Right cardiac atrium (tissue), 5 donors: ENCODE measurements at places on chromosomes 2 and 18. TPM values are rescaled to one million over a fixed set of nuclear protein-coding genes. Genes with fewer than 3 reads are reported as not detected.

DNA sequence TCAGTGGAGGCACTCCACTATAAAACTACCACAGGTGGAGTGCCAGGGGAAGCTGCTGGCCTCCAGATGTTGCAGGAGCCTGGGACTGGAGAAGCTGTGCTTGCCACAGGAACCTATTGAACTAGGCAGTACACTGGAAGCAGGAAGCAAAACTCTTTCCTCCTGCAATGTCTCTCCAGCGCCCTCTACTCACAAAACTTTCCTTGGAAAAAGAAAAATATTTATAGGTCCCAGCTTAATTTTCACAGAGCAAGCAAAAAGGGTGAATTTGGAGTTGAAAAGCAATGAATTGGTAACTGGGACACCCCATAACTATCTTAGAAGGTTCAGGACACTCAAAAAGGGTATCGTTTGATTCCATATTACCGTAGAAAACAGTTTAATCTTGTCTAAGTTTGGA is 33.2 kb upstream of the REEP1 start:
- no peak for DNase-seq

DNA sequence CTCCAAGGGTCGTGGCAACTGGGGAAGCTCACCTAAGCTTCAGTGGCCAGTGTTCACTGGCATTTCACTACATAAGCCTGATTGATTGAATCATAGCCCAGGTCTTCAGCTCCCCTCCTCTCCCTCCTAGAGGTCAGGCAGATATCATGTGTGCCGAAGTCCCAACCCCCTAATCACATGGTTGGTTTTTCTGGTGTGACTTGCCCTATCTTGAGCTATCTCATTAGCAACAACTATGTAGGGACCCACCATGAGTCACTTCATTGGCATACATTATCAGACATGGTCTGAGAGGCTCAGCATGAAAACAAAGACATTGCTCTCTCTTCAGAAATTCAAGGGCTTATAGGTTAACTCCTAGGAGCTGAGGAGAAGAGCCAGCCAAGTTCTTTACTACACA is 76.8 kb downstream of the LYPD1 start:
- DNase-seq: no peak

- DNase-seq: no peak
Observed at GRCh38 chr2:39730685-39731302, 48.3 kb downstream of the THUMPD2 start.

- no peak for DNase-seq
Observed at GRCh38 chr2:217662984-217663602, 339.7 kb downstream of the TNS1 start.

DNA sequence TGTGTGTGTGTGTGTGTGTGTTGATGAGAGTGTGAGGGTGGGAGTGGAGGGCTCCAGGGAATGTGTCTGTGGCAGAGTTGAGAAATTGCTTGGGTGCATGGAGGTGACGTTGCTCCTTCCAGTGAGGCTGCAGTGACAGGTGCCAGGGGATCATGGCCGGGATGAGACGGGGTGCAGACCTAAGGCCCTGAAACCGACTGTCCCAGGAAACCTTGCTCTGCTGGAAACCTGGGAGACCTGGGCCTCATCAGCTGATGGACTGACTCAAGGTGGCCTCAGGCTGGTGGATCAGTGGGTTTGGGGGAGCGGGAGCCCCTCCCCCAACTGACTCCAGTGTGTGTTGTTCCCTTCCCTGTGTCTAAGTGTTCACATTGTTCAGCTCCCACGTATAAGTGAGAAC is 56.6 kb downstream of the INHBB start:
- no peak for DNase-seq

DNA sequence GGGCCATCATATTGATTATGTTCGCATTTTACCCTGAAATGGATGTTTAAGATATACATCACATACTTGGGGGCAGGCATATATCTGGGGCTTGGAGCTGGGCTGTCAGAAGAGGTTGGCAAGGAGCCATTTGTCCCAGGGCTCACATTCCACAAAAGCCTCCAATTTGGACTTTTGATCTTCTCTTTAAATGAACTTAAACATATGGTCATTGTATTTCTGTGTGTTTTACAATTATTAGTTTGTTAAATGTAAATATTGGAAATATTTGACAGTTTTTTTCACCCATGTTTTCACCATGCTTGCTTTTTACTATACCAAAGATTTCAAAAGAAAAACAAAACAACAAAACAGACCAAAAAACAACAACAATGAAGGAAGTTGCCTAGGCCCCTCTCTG is 165.8 kb upstream of the MEIS1 start:
- no peak for DNase-seq

GRCh38 chr2:19748073-19748375 is 153.8 kb downstream of the TTC32 start:
- DNase-seq: no peak

DNA sequence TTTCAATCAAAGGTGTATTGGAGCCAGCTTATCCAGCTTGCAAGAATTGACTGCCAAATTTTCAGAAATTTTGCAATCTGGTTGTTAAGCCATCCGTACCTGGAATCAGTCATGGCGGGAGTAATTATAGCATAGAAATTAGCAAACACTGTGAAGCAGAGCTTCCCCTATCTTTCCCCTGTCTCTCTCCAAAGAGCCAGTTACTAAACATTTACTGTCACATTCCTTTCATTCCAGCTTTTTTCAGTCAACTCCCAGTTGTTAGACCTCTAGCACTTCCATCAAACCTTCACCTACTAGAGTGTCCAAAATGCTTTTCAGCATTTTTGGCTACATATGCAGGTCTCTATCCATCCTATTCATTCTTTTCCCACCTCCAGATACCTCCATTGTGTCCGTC is 137.4 kb downstream of the MC4R start:
- DNase-seq: no peak

- DNase-seq: no peak
Observed at GRCh38 chr2:106277426-106277825, 83.3 kb upstream of the UXS1 start.

DNA sequence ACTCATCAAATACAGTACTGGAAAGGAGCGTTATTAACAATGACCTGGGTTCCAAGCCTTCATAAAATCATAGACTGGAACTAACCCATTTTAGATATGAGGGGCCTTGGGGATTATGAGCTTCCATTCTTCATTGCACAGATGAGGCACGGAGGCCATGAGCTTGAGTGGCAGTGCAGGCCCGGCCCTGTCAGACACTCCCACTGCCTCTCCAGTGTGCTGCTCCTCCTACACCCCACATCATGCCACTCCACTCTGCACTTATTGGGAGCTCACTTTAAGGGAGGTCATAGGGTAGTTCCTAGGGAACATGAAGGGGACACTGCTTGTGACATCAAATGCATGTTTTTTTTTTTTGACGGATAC is 77.9 kb downstream of the TSN start:
- peak; percentile 64 for DNase-seq

- DNase-seq: peak; percentile 44
Observed at GRCh38 chr2:239946864-239947728, 78.0 kb downstream of the NDUFA10 start.

DNA sequence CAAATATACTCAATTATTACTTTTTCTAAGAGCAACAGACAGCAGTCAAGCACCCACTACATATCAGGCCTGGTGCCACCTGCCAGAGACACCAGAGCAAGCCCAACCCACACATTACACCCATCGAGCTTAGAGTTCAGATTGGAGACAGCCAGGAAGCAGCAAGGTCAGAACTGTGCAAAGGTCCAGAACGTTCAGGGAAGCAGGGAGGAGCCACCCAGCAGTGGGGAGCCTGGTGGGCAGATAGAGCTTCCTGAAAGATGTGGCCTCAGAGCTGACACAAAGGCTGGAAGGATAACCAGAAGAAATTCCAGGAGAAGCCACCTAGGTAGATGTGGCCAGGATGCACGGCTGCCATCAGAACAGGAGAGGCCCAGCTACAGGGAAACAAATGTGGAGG is 440.5 kb upstream of the ID2 start:
- DNase-seq: no peak

- DNase-seq: no peak
Observed at GRCh38 chr2:233105930-233106329, 45.8 kb downstream of the INPP5D start.

DNA sequence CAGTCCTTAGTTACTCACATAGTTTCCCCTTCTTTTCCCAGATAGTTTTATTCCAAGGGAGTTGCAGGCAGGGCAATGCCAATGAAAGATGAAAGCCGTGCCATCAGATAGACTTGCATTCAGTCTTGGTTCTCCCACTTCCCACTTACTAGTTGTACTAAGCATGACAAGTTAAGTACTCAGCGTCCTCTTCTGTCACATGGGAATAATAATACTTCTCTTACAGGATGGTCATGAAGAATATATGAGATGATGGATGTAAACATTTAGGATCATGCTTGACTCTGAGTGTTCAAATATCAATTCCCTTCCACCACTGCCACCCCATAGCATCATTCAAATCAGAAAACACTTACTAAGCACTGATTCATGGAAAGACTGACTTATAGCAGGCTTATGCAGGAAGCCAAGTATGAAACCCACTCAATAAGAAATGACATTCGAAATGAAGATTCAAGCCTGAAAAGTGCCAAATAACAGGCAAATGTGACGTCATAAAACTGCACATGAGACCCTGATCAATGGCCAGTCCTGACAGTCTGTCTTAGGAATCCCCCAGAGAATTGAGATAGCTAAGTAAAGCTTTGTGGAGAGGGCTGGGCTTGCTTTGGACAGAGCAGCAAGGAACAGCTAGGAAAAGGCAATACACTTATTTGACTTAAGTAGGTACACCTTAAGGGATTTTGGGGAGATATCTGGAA is 11.1 kb upstream of the EVA1A start:
- DNase-seq: no peak

- DNase-seq: no peak
Observed at GRCh38 chr18:9906481-9906880, 7.3 kb upstream of the VAPA start.

DNA sequence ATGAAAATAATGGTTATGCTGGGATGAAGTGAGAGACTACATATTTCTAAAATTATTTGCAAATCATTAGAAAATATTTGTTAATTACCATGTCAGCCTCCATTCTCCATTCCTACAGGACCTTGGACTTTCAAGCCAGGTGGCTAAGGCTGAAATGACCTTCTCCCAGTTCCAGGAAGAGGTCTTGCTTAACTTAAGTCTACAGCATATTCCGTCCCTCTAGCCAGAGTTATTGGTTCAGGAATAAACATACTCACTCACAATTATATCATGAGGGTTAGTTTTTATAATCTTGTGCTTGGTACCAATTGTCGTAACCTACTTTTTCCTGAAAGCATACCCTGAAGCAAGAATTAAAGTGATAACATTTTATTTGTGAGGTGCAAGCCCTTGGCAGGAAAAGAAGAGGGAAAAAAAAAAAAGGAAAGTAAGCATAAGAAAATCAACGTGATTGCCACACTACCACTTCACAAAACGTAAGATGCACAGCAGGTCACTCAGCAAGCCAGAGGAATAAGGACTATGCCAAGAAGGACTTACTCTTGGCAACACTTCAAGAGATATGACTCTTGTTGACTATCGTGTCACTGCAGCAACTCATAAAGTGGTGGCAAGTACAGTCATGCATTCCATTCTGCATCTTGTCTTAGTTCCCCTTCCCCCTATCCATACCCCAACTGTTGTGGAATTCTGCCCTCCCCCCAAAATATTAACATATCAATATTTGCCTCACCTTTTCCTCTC is 479.1 kb downstream of the MBD2 start:
- DNase-seq: no peak

DNA sequence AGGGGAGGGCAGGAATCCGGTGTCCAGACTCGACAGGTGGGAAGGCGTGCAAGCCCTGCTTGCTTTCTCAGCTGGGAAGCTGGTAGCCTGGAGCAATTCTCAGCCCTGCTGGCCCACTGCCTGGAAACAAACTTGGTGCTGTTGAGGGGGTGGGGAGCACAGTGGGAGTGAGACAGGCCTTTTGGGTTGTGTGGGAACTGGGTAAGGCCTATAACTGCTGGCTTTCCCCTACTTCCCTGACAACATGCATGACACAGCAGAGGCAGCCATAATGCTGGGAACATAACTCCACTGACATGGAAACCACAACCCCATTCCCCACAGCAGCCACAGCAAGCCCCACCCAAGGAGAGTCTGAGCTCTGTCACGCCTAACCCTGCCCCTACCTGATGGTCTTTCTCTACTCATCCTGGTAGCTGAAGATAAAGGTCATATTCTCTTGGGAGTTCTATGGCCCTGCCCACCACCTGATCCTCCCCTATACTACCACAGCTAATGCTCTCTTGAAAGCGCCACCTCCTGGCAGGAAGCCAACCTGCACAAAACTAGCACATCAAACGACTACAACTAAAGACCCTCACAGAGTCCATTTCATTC is 122.9 kb upstream of the ACVR1C start:
- DNase-seq: no peak

- no peak for DNase-seq
Observed at GRCh38 chr2:239163688-239164334, 237.0 kb downstream of the HDAC4 start.

DNA sequence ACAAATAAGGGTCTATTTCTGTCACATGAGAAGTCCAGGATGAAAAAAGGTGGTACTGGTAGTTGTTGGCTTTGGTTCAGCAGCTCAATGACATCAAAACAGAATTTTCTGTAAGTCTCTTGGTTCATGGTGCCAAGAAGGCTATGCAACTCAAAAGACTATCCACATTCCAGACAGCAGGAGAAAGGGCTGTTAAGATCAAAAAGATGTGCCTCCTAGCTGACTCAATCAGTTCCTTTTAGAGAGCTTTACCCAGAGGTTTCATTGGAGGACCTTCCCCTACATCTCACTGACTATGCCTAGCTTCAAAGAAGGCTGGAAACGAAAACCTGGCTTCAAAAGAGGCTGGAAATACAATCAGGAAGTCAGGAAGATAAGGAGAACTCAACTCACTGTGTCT is 98.0 kb downstream of the DYM start:
- DNase-seq: no peak

PUM2 gene
- 84.5 TPM for total RNA-seq

SERPINB11 gene
- not detected for total RNA-seq

CPLX4 gene
- not detected for total RNA-seq

IL1F10 gene
- total RNA-seq: not detected

ERFE gene
- total RNA-seq: 0.81 TPM

SP3 gene
- total RNA-seq: 46.7 TPM

PDE11A gene
- total RNA-seq: 0.63 TPM

CAPN13 gene
- total RNA-seq: not detected

KATNAL2 gene
- total RNA-seq: 7.0 TPM

SLC19A3 gene
- total RNA-seq: 1.2 TPM

LIMS2 gene
- total RNA-seq: 219 TPM

FLACC1 gene
- 6.6 TPM for total RNA-seq
